ENCODE measurements at places on chromosomes 6 and 20. TPM values are rescaled to one million over a fixed set of nuclear protein-coding genes. Genes with fewer than 3 reads are reported as not detected.

The VEGFA gene
- 212 TPM for total RNA-seq

The APOBEC2 gene
- 42.1 TPM for total RNA-seq

The FOXS1 gene
- total RNA-seq: 3.1 TPM

The CTCFL gene
- not detected for total RNA-seq

The GRM1 gene
- 0.52 TPM for total RNA-seq

The TFAP2D gene
- not detected for total RNA-seq

The EMILIN3 gene
- total RNA-seq: 0.44 TPM

The SAMD10 gene
- total RNA-seq: 3.8 TPM

The C20orf204 gene
- 0.29 TPM for total RNA-seq

The VGLL2 gene
- total RNA-seq: 1.7 TPM

The BHLHE23 gene
- total RNA-seq: not detected

The ADTRP gene
- 0.18 TPM for total RNA-seq

- DNase-seq: no peak
Measured at GRCh38 chr6:38404900-38405556, 234.7 kb downstream of the BTBD9 start.

DNA sequence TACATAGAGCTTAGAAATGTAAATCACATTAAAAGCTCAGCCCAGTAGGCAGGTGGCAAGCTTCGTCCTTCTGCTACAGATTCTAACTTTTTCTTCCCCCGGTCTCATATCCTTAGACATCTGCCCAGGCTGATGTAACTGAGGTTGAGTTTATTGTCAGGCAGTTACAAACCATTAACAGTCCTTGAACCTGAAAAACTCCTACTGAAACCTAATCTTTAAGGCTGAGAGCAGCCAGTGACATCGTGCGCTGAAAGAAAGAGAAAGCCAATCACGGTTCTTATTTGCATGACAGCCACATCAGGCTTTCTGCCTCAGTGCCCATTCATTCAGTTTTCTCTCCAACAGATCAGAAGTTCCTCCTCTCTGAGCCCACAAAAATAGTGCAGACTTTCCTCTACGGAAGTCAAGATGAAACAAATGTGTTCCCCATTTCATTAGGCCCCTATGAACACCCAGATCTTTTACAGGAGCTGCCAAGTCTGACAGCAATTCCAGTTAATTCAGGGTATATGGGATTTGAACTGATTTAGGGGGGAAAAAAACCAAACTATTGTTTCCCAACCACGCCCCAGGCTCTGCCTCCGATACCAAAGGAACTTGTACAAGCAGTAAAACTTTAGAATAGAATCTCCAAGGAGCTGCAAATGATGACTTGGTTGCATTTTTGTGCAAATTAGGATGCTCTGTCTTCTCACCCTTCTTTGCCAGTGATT is at the start of gene NHSL1:
Gene NHSL1 (minus strand): TSS at position 192 of the 716 bp plus-strand sequence. CDS start 204 bp downstream, outside the sequence.
- no peak for DNase-seq

DNA sequence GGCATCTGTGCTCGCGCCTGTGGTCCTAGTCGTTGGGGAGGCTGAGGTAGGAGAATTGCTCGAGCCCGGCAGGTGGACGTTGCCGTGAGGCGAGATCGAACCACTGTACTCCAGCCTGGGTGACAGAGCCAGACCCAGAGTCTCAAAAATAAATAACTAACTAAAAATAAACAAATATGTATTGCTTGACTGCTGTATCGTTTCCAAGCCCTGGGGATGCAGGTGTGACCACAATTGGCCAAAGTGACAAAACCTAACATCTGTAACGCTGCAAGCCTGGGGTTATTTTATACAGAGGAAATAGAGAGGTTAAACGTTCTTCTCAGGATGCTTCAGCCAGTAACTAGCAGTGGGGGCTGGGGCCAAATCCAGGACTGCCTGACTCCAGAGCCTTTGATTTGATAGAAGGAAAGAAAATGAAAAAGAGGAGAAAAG is 1.9 kb upstream of the SRSF3 start:
- DNase-seq: no peak

DNA sequence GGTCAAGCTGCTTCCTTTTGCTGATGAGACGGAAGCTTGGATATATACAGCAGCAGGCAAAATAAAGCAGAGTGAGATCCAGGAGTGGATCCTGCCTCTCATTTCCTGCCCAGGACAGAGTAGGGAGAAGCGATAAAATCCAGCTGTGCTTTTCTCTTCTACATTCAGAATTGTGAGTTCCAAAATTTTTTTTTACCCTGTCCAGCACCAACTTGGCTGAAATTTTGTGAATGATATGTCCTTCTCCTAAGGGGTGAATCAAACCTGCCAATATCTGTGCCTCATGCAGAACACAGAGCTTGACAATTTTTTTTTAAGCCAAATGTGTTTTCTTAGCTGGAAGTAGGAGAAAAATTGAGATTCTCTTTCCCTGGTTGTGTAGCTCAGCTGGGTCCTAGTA is 235.6 kb upstream of the CHD6 start:
- DNase-seq: no peak

- DNase-seq: no peak
Measured at GRCh38 chr20:29319725-29320124, 1937.7 kb upstream of the DEFB115 start.

DNA sequence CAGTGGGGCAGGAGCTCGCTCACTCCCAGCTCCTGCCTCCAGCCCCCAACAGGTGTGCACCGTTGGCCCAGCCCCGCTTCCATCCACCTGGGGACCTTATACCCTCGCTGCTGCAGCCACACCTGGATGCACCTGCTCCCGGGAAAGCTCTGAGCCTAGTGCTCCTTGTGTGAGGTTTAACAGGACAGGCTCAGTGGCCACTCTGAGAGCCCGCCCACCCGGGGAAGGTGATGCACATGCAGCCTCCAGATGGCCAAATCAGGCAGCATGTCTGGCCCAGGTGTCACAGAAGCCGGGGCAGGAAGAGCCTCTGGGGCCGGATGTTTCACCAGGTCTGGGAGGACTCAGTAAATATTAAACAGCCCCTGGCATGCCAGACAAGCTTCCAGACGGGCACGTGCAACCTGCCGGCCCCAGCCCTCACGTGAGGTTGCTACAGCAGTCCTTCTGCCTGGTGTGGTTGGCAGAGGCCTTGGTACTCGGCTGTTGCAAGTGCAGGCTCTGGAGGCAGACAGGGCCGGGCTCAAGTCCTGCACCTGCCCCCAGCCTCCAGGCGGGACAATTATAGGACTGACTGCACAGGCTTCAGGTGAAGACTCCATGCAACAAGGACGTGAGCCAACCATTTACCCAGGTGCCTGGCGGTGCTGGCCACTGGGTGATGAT is 66.9 kb downstream of the RIPOR3 start:
- DNase-seq: no peak

GRCh38 chr6:127096167-127096566 is 22.3 kb upstream of the RSPO3 start:
- DNase-seq: no peak

DNA sequence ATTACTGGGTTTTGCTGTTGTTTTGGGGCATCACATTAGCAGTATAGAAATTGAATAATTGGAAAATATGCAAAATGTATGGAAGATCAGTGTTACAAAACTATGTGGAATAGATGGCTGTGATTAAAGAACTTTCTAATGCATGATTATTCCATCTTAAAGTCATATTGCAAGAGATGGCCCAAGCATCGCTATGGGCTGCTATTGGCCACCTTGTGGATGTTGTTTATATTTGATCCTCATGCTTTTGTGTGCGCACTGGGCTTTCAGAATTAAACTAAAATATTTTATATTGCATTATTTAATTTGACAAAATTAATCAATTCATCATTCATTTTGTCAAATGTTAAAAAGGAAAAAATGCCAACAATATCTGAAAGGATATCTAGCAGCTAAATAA is 16.1 kb upstream of the HMGN3 start:
- DNase-seq: no peak

DNA sequence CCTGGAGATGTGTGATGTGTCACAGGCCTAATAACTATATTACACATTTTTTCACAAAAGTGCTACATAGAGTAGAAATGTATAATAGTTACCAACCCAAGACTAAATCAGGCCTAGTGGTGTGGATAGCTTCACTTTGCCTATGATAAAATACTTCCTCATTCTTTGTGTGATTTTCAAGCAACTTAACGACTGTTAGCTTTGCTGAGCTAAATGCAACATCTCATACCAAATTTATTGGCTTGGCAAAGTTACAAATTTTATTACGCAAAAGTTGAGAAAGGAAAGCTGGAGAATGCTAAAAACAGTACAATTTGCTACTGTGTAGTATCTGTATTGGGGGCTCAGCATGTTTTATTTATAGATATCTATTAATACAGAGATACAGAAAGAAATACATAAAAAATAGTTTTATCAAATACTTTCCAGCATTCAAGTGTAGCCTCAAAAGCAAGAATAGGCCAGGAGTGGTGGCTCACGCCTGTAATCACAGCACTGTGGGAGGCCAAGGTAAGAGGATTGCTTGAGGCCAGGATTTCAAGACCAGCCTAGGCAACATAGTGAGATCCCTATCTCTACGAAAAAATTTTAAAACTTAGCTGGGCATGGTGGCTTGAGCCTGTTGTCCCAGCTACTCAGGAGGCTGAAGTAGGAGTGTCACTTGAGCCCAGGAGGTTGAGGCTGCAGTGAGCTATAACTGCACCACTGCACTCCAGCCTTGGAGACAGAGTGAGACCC is 3.6 kb upstream of the EDN1 start:
- no peak for DNase-seq

DNA sequence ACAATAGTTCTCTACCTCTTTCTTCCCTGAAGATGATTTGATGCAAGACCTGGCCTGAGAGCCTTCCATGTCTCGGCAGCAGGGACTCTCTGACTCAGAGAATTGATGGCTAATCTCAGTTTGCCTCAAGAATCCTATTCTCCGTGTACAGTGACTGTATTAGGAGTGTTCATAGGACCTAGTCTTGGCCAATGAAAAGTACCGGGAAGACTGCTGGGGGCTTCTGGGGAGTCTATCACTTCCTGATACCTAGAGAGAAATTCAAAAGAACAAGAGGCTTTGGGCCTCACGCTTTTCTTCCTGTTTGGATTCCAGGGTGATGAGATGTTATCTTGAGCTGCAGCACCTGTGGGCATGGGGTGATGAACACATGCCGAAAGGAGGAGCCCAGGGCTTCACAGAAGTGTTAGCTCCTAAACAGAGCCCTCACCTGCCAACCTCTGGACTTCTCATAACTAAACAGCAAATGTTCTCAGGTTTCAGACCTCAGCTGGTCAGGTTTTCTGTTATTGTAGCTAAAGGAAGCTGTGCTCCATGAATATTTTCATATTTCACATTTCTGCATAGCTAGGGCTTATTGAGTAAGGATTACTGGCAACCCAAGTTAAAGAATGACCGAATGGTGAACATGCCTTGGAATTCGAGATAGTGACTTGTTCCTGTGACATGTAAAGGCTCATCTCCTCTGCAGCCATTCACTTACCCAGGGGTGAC is 323.1 kb upstream of the AGPAT4 start:
- no peak for DNase-seq

- DNase-seq: no peak
Measured at GRCh38 chr6:127833336-127833735, 67.5 kb downstream of the THEMIS start.

DNA sequence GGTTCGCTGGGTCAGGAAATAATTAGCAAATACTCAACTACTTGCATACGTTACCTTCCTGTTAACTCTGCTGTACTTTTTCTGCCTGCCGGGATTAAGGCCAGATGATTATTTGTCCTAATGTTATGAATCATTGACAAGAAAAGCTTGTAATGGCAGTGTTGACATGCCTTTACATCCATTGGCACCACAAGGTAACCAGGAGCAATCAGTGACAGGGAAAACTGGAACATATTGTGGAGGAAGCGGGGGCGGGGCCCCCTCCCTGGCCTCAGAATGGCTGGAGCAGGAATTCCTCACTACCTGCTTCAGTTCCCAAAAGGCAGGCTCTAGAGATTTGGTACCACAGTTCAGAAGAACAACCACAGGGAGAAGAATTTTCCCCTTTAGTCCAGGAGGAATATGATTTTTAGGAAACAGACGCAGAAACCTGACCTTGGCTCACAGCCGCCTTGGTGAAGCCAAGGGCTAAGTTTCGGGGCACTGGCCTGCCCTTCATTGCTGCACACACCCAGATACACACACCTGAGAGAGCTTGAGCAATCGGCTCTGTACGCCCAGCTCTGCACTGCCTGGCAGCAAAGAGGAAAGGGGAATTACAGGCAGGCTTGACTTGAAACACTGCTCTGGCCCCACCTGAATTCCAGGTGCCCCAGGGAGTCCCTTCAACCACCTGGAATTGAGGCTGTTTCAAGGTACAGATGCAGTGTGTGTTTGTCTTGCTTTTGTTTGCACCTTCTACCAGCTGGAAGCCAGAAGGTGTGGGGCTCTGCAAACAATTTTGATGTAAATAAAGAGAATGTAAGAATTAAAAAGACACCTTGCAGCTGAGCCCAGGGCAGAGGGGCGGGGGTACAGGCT is 89.8 kb downstream of the MYB start:
- DNase-seq: no peak

DNA sequence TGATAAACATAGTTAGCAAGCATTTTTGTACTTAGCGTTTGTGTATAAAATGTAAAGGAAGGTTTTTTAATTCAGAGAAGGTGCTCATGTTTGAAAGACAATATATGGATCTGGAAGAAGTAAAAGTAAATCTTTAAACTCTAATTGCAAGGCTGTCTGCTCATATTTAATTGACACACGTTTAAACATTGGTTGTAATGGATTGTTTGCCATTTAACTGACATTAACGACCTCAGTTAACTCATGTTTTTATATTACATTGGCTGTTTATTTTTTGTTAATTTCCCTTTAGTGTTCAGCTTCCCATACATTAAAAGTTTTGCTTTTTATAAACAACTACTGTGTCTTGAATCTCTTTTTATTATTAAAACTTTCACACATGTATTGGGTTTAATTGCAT is 208.1 kb downstream of the ARID1B start:
- DNase-seq: no peak

GRCh38 chr20:40980828-40981310 is 47.8 kb upstream of the TOP1 start:
- no peak for DNase-seq

- no peak for DNase-seq
Measured at GRCh38 chr6:159904497-159904911, 13.7 kb downstream of the MAS1 start.

- DNase-seq: no peak
Measured at GRCh38 chr6:93789532-93789931, 370.2 kb upstream of the EPHA7 start.

DNA sequence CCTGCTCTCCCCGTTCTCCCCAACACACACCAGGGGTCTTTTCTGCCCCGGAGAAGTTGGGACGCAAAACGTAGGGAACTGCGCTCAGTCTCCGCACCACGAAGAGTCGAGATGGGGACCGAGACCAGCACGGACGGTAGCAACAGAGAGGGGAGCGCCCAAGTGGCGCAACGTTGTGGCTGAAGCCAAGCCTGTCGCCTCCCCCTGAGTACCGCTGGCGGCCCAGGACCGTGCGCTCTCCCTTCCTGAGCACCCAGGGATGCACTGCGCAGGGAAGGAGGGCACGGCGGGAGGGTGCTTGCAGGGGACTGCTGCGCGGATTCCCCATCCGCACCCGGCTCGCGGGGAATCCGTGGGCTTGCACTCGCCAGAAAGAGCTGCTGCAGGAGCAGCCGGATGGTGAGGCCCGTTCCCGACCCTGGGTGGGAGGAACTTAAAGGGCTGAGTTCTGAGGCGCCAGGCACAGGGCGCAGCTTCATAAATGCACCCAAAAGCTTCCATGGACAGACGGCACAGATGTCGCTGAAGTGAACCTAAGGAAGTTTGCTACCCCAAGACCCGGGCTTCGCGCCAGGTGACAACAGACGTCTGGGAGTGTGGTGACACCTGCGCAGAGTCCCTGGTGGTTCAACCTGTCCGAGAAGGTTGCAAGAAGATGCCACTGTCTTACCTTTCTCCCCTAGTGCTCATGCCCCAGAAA is 178.7 kb downstream of the TBXT start:
- DNase-seq: peak; percentile 36

Data from left cardiac atrium (tissue), 4 donors.